Activated T-helper 9 cell treated with anti-CD3 and anti-CD28 coated beads, Interleukin-2, amount 50 U/mL, for 16 hours (primary cell): ENCODE measurements at places on chromosomes 11 and 22.
A peak's percentile ranks its signal among the peaks of the same experiment; 100 is the strongest.

DNA sequence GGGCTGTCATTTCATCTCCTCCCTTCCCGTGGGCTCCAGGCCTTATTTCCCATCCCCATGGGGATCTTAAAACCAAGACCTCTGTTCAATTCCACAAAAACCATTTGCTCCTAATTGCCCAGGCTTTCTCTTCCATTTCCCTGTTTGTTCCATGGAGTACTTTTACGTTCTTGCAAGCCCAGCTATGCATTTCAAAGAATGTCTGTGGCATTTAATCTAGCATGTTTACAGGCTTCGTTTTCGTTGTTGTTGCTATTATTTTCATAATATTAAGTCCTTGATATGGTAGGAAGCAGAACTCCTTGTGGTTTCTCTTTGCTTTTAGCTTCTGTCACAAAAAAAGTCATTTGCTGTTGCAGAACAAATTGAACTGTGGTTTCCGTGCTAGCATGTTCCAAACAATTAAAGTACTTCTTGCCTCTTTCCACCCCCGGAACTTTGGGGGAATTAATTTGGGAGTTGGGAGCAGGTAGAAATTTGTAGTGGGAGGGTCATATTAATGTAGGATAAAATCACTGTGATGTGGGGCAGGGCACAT, 68.1 kb upstream of the SLC22A12 start:
- DNase-seq, result no peak

GRCh38 chr22:29030618-29031226, 30.9 kb downstream of the C22orf31 start:
- no peak for DNase-seq

DNA sequence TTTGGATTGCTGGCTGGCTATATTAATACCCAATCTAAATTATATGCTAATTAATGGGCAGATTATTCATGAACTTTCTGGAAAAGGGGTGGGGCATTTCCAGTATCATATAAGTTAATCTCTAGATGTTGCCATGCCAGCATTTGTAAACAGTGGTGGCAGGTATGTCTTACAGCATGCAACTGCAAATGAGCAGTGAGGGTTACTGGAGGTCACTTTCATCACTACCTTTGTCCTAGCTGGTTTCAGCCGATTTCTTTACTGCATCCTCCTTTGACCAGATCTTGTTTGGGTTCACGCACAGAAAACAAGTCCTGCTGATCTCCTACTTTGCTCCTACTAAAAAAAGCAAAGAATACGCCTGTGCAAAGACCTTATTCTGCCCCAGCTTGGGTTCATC, 89.1 kb upstream of the USP47 start:
- DNase-seq, result no peak

- no peak for DNase-seq
Measured at GRCh38 chr22:23745791-23746190, 5.1 kb downstream of the ZNF70 start.

GRCh38 chr11:83711106-83711527, 424.9 kb upstream of the CCDC90B start:
- no peak for DNase-seq

GRCh38 chr11:72580642-72580950, 93.6 kb downstream of the PDE2A start:
- no peak for DNase-seq

DNA sequence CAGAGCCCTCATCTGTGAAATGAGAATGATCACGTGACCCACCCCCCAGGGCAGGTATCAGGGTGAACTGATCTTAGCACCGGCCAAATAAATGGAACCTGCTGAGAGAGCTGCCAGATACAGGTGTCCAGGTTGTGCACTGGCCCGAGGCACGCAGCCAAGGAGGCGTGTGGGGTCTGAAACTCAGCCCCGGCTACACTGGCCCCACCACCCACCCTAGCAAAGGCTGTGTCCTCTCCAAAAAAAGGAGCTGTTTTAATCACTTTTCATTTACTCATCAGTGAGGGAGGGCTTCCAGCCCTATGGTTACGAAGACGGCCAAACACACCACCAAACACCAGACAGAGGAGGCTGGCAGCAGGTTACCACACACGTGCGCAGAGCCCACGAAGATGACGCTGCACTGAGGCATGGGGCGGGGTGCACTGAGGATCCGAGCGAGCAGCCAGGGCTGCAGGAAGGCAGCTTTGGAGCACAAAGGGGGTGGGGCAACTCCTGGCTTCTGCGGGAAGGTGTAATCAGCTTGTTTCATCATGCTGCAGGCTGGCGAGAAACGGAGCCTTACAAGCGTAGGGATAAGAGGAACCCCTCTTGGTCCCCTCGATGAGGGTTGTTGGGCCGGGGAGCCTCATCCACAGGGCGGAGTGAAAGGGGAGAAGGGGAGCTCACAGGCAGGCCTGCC, 19.5 kb upstream of the SLC22A12 start:
- DNase-seq, result no peak

DNA sequence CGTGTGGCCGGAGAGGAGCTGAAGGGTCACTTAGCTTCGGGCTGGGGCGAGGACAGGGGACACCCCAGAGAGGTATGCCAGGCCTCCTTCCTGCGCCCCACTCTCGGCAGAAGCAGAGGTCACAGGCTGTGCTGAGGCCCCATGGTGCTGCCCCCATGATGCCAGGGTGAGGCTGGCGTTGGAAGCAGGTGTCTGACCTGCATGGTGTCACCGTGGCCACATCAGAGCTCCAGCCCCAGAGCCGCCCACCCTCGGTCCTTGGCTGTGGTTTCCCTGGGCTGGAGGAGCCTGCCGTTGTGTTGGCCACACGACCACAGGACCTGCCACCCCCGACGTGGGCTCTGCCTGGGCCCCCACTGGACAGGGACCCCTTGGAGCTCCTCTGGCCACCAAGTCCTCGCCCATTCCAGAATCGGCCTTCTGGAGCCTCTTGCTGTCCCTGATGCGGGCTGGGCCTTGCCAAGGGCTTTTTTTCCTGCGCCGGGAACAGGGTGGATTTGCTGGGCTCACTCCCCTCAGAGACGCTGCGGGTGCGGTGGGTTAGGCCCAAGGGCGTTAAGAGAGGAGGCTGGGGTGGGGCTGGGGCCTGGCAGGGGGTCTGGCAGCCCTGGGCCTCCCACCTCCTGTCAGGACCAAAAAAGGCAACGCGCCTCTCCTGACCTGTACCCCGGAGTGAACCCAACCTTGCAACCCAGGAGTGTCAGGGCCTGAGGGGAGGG, 8.2 kb upstream of the TSSC4 start:
- DNase-seq, result no peak

GRCh38 chr11:74678041-74678440, 53.2 kb downstream of the CHRDL2 start:
- DNase-seq, result no peak

DNA sequence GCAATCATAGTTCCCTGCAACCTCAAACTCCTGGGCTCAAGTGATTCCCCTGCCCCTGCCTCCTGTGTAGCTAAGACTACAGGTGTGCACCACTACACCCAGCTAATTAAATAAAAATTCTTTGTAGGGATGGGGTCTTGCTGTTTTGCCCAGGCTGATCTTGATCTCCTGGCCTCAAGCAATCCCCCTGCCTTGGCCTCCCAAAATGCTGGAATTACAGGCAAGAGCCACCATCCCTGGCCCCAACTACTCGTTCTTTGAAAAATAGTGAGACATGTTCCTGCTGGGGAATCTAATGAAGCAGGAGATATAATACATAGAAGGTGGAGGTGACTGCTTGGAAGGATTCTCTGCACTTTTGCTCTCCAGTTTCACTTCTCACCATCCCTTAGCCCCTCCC, 40.1 kb upstream of the RFPL3 start:
- no peak for DNase-seq

GRCh38 chr22:31661851-31662667, at the start of gene PISD:
Gene PISD, minus strand, starts transcription at chr22:31662215. Its CDS starts 7 bp downstream, at chr22:31662208.
- DNase-seq, result peak; percentile 96

- DNase-seq, result no peak
Measured at GRCh38 chr11:9982127-9982795, 311.8 kb downstream of the SBF2 start.

DNA sequence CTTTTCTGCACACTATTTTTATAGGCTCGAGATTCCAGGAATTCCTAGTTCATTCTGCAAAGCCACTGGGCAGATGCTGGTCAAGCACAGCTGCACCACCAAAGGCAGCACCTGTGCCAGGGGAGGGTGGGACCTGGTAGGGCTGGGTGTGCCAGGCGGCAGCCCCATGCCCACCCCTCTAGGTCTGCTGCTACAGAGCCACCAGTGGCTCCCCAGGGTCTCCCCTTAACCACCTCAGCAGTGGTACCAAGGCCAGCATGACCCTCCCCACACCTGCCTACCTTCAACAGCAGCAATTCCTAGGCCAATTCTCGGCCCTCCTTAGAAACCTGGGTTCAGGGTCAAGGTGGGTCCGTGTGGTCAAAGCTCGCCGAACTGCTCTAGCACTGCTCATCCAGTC, 39.5 kb downstream of the PHF21B start:
- DNase-seq, result no peak

DNA sequence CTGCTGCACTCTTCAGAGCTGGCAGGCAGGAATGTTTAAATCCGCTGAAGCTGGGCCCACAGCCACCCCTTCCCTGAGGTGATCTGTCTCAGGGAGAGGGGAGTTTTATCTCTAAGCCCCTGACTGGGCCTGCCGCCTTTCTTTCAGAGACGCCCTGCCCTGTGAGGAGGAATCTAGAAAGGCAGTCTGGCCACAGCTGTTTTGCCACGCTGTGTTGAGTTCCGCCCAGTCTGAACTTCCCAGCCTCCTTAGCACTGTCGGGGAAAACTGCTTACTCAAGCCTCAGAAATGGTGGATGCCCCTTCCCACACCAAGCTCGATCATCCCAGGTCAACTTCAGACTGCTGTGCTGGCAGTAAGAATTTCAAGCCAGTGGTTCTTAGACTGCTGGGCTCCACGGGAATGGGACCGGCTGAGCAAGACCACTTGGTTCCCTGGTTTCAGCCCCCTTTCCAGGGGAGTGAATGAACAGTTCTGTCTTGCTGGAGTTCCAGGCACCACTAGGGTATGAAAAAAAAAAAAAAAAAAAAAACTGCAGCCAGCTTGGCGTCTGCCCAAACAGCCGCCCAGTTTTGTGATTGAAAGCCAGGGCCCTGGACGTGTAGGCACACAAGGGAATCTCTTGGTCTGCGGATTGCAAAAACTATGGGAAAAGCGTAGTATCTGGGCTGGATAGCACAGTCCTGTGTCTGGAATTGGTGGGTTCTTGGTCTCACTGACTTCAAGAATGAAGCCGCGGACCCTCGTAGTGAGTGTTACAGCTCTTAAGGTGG, 127.4 kb downstream of the SPON1 start:
- DNase-seq, result no peak

GRCh38 chr11:68973219-68973618, 7.6 kb downstream of the MRGPRD start:
- no peak for DNase-seq

GRCh38 chr11:134879931-134880330, 467.9 kb upstream of the B3GAT1 start:
- no peak for DNase-seq

GRCh38 chr11:34341096-34341495, 16.7 kb downstream of the ABTB2 start:
- DNase-seq, result no peak

DNA sequence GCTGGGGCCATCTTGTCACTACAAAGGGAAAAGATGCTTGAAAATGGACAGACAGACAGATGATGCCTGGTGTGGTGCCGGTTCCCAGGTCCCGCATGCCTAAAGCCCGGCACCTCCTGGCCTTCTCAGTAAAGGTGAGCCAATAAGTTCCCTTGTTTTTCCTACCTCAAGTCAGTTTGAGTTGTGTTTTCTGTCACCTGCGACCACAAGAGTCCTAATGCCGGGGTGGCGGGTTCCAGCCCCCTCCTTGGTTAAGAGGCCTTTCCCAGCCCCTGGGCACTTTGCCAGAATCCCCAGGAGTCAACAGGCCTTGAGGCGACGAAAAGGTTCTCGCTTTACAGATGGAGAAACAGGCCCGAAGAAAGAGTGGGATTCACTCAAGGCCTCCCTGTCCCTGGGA, 9.0 kb downstream of the FGF19 start:
- DNase-seq, result no peak

DNA sequence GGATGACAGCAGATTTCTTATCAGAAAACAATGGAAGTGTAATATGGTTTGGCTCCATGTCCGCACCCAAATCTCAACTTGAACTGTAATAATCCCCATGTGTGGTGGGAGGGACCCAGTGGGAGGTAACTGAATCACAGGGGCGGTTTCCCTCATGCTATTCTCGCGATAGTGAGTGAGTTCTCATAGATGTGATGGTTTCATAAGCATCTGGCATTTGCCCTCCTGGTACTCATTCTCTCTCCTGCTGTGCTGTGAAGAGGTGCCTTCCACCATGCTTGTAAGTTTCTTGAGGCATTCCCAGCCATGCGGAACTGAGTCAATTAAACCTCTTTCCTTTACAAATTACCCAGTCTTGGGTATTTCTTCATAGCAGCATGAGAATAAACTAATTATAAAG, 81.0 kb upstream of the SCUBE2 start:
- no peak for DNase-seq

- no peak for DNase-seq
Measured at GRCh38 chr11:114058871-114059277, 637 bp upstream of the ZBTB16 start.

- DNase-seq, result no peak
Measured at GRCh38 chr22:32701034-32701433, 100.5 kb upstream of the TIMP3 start.

- peak; percentile 15 for DNase-seq
Measured at GRCh38 chr22:38461414-38462081, 6.3 kb upstream of the KDELR3 start.

DNA sequence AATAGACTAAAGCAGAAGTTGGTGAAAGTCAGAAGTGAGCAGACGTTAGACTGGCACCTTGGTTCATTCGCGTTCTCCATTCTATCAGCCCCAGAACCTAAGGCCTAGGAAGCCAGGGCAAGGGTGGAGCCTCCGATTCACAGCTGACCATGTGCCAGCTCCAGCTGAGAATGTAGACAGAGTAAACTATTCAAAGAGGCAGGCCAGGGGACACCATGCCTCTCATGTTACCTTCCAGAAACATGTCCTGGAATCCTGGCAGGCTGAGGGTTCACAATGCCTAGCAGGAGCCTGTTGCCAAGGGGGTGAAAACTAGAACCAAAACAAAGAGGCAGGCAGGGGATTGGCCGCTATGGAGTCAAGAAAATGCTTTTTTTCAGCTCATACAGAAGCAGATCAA, 224.4 kb upstream of the POU2AF2 start:
- DNase-seq, result no peak

GRCh38 chr11:30345644-30346043, 22.7 kb downstream of the ARL14EP start:
- DNase-seq, result no peak

- DNase-seq, result no peak
Measured at GRCh38 chr11:130515829-130516553, 67.5 kb downstream of the ADAMTS15 start.

GRCh38 chr11:29879560-29879959, 137.3 kb downstream of the KCNA4 start:
- DNase-seq, result no peak

GRCh38 chr22:37419969-37420685, 7.2 kb downstream of the ELFN2 start:
- no peak for DNase-seq

- DNase-seq, result no peak
Measured at GRCh38 chr11:20881328-20882079, 212.1 kb downstream of the NELL1 start.

- no peak for DNase-seq
Measured at GRCh38 chr11:113168354-113169342, 145.7 kb upstream of the TTC12 start.
